ENCODE measurements at places on chromosomes 3 and 15.

DNA sequence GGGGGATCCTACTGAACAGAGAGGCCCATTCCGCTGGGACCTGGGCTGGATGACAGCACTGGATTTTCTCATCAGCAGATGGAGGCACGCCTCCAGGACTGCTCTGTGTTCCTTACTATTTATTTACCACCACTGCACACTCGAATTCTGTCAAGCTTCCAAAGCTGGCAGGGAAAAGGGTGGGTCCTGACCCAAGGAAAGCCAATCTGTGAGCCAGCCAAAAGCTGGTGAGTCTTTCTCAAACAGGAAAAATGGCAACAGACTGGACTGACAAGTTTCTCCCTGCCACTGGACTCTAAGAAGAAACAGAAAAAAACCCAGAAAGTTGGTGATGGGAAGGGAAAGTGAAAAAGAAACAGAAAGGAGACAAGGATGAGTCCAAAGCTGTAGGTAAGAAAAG, 37.8 kb downstream of the CD47 start:
- DNase-seq = no peak

GRCh38 chr15:97875513-97876280, 84.8 kb upstream of the ARRDC4 start:
- DNase-seq = no peak

- no peak for DNase-seq
These were observed 4.4 kb downstream of the SCN5A start for GRCh38 chr3:38645076-38645475.

DNA sequence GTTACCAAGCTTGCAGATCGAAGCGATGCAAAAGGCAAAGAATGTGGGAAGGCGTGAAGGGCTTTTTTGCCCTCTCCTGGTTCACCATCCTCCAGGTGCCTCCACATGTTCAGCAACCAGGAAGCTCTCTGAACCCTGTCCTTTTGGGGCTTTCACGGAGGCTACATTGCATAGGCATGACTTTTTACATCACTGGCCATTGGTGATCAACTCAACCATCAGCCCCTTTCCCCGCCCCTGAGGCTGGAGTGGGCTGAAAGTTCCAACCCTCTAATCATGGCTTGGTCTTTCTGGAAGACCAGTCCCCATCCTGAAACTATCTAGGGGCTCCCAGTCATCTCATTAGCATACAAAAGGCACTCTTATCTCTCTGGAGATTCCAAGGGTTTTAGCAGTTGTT, 52.6 kb downstream of the UACA start:
- DNase-seq = no peak

- no peak for DNase-seq
These were observed 364.5 kb upstream of the EPHA3 start for GRCh38 chr3:88742674-88743507.

DNA sequence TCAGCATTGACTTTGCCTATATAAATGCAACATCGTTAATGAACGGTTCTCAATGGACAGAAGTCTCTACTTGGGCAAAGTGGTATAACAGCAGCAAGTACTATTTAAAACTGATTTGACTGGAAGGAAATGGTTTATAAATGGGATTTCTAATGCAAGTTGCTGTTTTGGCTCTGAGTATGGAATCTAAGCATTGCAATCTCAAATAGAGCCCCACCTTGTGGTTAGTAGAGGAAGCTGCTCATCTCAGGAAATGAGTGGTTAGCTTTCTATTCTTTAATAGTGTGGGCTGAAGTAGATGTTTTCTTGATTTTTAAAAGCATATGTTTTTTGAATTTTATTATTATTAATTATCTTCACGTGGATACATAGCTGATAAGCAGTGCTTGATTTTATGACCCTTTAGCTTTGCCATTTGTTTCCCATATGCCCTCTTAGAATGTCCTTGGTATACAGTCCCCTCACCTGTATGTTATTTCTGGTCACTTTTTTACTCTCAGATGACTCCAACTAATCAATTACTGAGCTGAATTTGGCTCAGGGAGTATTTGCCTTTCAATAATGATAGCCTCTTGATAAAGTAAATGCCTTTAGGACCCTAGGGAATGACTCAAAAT, 67.1 kb downstream of the OXSM start:
- peak; percentile 64 for DNase-seq

DNA sequence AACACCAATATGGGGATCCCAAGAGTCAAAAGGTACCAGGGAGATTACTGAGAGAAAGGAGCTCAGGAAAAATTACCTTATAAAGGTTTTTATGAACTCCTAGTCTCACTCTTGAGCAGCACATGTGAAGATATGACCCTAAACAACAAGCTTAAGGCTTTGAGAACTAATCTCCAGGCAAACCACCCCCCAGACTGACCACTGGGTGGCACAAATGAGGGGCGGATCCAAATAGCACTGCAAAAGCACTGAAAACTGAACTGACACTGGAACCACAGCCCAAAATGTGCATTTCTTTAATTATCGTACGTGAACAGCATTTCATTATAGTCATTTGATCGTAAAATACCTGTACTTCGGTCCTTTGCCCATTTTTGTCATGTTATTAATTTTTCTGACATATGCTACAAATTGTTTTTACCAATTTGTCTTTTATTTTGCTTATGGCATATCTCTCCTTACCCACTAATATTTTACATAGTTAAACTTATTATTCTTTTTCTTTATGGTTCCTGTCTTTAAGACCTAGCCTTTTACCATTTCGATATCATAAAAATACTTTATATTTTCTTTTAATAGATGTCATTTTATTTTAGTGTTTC, 31.5 kb upstream of the TFDP2 start:
- DNase-seq = peak; percentile 37

DNA sequence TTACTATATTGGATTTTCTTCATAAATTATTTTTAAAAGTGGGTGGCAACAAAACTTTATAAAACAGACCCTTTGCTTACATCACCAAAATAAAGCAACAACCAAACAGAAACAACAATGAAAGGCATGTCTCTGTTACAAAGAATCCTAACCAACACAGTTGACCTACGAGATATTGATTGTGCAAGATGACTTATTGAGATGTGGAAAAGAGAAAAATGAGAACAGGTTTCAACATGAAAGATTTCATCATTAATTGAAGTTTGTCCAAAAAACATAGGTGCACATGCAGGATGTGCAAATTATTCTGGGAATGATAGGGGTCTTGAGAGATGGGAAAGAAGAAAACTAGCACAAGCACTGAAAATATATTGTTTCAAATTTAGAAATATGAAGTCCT, 9.0 kb downstream of the GMNC start:
- no peak for DNase-seq

DNA sequence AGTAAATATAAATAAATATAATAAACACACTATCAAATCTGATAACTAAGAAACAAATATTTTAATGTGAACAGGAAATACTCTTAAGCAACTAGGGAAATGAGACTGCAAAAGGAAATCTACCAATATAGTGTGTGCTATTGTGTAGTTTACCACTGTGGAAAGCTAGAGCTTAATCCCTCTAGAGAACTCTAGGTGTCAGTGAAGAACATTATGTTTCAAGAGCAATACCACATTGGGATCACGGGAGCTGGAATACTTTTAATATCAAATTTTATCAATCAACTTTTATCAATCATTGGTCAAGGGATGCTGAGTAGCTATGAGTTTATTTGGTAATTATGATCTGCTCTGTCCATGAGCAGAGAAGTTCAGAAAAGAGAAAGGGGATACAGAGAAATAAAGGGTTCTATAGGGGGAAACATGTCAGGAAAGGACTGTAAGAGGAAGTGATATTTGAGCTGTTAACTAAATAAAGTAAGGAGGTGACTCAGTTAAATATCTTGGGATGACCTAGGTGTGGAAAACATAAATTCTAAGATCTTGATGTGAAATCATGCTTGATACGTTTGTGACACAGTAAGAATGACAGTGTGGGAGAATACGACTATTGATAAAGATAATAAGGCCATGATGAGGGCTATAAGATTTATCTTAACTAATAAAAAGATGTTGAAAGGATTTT, 762.2 kb upstream of the ALCAM start:
- DNase-seq = peak; percentile 37
